Stimulated activated CD4-positive, alpha-beta T cell treated with anti-CD3 and anti-CD28 coated beads, TNF-alpha, amount 100 ng/mL, for 24 hours (primary cell): ENCODE measurements at places on chromosomes 5 and 9.

- DNase-seq = no peak
Observed at GRCh38 chr5:150312518-150312917, 9.8 kb upstream of the ARSI start.

- no peak for DNase-seq
Observed at GRCh38 chr5:109823597-109823996, 133.9 kb downstream of the MAN2A1 start.

GRCh38 chr5:76521240-76521758, 101.9 kb downstream of the F2RL2 start:
- DNase-seq = no peak

- no peak for DNase-seq
Observed at GRCh38 chr5:155629597-155629996, 616.0 kb downstream of the KIF4B start.

- no peak for DNase-seq
Observed at GRCh38 chr5:179165421-179166170, 105.4 kb downstream of the ZNF354C start.

DNA sequence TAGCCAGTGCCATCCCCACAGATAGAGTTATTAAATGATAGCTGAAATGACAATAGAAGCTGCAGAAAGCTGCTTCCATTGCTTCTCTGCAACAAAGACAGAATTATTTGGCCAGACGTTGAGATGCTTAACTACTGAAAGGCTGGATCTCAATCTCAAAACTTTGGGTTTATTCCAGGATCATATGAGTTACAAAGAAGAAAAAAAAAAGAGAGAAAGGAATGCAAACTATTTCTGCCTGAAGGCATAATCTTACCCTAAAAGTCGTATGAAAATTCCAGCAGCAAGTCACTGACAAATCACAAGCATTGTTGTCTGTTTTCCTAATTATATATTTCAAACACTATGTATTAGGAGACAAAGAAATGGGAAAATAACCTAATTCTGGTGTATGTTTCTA, 12.8 kb upstream of the TYRP1 start:
- no peak for DNase-seq

DNA sequence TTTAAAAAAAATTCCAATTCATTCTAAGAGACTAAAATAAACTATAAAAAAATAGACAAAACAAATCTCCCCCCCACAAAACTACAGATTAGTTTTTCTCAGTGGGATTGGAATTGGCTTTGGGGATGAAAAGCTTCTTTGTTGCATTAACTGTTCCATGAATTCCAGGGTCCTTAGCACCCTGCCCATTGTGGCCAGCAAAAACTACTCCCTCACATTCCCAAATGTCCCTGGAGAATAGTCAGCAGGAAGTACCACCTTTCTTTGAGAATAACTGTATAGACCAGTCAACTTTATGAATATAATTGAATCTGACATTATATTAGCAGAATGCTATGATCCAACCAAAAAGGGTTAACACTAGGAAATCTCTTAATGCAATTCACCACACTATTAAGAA, 147.9 kb downstream of the LPAR1 start:
- no peak for DNase-seq

GRCh38 chr9:73026375-73026774, 73.5 kb upstream of the ALDH1A1 start:
- no peak for DNase-seq

DNA sequence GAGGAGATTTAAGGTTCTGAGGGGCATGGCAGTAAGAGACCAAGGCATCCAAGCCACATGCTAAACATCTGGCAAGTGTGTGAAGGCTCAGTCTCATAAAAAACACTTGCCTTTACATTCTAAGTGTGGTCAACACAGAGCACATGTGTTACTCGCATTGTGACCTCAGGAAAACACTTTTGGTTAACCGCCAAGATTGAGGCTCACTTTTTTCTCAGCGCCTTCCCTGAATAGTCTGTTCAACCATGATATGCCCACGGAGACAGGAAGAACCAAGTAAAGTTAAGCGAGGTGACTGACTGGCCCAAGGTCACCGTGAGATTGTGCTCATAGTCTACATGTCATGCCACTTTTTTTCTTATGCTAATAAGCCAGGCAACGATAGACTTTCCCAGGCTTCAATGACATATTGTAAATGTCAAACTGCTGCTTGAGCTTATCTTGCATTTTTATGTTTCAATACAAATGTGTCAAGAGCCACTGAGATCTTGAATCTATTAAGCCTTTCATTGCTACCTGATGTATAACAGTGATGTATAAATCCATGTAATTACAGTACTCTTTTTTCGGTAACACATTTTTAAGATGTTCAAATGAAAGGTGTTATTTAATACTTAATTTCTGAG, 21.1 kb upstream of the IL9 start:
- no peak for DNase-seq

DNA sequence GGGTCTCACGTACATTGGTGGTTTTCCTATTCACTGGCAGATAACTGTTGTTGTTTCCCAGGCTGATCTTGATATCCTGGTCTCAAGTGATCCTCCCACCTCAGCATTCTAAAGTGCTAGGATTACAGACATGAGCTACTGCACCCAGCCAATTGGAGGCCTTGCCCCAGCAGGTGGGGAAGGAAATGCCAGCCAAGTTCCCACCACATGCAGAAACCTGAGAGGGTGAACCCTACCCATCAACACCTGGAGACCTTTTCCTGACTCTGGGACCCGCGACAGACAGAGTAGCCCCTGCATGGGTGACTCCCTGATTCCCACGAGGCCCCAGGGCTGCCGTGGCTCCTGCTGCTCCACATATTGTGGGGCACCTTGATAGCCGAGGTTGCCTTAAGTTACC, 107.7 kb downstream of the GDA start:
- no peak for DNase-seq

GRCh38 chr5:109671136-109671535, 18.6 kb upstream of the MAN2A1 start:
- DNase-seq = no peak

- DNase-seq = no peak
Observed at GRCh38 chr5:140391312-140391711, 10.3 kb upstream of the ANKHD1 start.

- no peak for DNase-seq
Observed at GRCh38 chr5:40428126-40428525, 251.6 kb upstream of the PTGER4 start.

GRCh38 chr5:9094582-9094981, 451.3 kb downstream of the SEMA5A start:
- no peak for DNase-seq

- no peak for DNase-seq
Observed at GRCh38 chr5:154783774-154784460, 28.7 kb downstream of the LARP1 start.

DNA sequence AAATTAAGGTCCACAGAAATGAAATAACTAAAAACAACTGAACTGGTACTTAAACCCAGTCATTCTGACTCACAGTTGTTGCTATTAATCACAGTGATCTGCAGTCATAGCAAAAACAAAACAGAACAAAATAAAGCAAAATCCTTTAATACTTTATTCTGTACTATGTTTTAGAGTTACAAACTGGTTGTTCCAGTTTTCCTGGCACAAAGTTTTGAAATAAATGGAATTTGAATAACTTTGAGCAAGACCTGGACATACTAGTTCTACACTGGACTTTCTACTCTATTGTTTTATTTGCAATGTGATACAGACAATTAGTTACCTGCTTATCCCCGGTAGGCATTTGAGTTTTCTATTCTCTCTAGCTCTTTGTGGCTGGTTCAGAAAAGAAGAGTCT, 147.9 kb downstream of the DMRT2 start:
- DNase-seq = no peak

- no peak for DNase-seq
Observed at GRCh38 chr5:6541256-6542013, 91.4 kb downstream of the NSUN2 start.

DNA sequence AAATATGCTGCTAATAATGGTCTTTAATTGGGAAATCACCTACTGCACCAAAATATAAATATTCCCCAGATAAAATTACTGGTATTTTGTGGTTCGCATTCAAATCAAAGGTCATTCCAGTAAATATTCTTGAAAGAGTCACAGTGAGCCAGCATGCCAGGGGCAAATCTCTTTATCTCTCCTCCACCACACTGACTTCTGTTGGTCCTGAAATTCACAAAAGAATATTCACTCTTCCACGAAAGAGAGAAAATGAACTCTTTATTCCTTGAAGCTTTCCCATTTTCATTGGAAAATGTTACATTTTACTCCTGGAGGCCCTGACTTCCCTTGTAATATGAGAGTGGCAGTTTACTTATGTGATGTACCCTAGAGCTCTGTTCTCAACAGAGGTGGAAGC, 39.7 kb downstream of the ZNF366 start:
- DNase-seq = no peak

GRCh38 chr9:36987409-36987808, 46.7 kb downstream of the PAX5 start:
- no peak for DNase-seq

DNA sequence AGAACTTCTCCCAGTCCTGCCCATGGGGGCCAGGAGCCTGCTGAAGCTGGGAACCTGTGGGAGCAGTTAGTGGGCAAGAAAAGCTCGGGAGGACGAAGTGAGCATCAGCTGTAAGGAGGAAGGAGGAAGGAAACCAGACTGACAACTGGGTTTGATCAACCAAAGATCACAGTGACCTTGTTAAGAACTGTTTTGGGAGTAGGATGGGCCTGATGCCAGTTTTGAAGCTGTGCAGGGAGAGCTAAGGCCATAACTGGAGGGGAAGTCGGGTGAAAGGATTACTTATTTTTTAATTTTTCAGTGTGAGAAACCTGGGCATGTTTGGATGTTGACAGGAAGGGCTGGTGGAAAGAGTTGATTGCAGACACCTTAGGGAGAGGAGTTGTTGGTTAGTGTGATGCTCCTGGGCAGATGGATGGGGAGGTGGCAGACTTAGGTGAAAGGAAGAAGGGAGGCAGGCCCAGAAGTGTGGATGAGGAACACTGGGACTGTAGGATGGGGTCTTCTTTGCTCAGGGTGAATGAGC, 58.3 kb upstream of the KLF4 start:
- DNase-seq = no peak

DNA sequence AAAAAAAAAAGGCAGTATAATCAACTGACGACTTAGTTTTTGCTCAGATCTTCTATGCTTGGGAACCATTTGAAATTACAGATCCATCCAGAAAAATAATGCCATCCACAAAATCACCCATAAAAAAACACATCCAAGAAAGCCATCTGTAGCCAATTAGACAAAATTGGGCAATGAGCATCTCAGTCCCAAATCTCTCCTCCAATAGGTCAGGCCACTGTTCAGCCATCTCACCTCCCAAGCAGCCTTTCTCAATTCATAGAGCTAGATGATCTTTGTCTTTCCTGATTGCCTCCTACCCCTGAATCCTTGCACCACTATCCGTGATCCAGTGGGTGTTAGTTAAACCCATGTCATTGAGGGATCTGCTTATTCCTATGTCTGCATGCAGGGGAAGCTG, 139.6 kb downstream of the SCAMP1 start:
- DNase-seq = no peak

DNA sequence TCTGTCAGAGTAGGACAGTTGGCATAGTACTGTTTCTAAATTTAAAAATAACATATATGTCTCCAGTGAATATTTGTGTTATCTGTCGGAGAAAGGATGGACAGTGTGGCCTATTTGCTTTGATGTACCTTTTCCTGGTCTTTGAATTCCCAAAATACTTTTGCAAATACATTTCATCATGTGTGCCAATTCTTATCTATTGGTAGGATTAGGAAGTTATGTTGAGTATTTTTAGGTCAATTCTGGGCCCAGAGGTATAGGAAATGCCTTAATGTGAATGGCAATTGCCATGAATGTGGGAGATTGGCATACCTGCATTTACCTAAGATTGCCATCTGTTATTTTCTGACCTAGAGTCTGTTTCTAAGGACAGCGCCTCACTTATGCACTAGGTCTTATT, 5.8 kb downstream of the FOCAD start:
- DNase-seq = no peak

DNA sequence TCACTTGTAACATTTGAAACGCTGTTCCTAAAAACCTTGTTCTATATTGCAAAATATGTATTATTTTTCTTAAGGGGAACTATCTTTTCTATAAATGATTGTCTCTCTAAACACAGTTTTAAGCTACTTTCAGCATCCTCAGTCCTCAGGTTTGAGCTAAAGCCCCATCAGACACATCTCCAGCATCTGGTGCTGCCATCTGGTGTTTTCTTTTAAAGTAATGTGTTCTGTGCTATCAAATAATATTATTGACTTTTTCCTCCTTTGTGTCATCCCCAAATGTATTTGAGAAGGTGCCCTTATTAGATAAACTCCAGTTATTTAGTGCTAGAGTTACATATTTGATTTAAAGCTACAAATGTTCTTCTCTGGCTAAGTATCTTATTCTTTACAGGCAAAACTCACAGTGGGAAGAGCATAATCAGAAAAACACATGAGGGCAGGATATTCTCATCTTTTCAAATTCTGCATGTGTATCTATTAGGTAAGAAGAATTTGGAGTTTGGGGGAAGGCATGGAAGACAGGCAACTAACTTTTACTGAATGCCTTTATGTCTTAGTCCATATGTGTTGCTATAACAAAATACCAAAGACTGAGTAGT, 27.5 kb downstream of the ZNF474 start:
- no peak for DNase-seq

DNA sequence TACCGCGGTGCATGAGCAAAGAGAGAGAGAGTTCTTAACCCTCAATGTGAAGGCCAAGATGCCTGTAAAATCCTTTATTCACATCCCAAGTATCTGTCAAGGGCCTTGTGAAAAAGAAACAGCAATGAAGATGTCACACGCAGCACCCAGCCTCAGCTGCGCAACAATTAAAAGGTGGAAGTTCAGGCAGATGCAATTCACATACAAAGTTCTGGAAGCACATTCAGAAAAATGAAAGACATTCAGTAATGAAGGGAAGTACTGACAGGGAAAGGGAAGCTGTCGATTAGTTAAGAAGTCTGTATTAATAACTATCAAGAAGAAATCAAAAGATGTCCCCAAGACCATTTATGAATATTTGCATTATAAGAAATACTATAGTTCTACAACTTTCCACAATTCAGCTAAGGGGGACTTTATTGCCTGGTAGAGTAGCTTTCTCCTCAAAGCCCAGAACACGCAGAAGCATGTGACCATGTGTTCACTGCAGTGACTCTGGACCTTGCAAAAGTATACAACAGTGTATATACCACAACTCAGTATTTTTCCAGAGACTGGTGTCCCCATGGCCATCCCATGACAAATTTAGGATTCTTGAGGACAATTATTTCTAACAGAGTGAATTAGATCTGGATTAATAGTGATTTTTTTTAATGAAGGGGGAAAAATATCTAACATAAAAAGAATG, 137.5 kb downstream of the CDK5RAP2 start:
- no peak for DNase-seq

GRCh38 chr5:115417076-115417475, 120.6 kb upstream of the CCDC112 start:
- DNase-seq = no peak

GRCh38 chr5:10859393-10860195, 98.6 kb upstream of the DAP start:
- DNase-seq = no peak

GRCh38 chr9:777978-778377, 63.5 kb upstream of the DMRT1 start:
- no peak for DNase-seq

GRCh38 chr5:142621227-142621626, 64.7 kb downstream of the FGF1 start:
- no peak for DNase-seq

GRCh38 chr9:81150016-81150625, 539.2 kb downstream of the TLE1 start:
- DNase-seq = no peak
